HuH-7 (cell line): ENCODE measurements at places on chromosomes 5 and 9.

DNA sequence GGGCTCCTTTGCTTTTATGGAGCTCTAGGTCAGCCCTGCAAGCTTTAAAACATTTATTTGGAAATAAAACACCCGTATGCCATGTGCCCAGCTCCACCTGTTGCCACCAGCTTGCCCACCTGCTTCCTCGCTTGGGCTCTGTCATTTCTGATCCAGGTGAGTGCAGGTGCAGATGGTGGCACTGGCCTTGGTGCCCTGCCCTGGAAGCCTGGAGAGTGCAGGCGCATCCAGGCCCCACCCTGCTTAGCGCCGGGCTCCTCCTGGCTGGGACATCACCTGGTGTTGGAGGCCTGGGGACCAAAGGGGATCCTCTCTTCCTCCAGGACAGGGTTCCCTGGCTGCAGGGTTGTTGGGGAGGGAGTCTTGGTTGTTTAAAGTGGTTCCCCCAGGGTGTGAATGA, 35.8 kb downstream of the WNK2 start:
- DNase-seq: no peak

- DNase-seq: no peak
These were observed 26.2 kb upstream of the LAMC3 start for GRCh38 chr9:130982636-130983358.

GRCh38 chr5:126562823-126563222, 32.2 kb downstream of the ALDH7A1 start:
- no peak for DNase-seq

- no peak for DNase-seq
These were observed 82.7 kb upstream of the PANK3 start for GRCh38 chr5:168661593-168662485.

DNA sequence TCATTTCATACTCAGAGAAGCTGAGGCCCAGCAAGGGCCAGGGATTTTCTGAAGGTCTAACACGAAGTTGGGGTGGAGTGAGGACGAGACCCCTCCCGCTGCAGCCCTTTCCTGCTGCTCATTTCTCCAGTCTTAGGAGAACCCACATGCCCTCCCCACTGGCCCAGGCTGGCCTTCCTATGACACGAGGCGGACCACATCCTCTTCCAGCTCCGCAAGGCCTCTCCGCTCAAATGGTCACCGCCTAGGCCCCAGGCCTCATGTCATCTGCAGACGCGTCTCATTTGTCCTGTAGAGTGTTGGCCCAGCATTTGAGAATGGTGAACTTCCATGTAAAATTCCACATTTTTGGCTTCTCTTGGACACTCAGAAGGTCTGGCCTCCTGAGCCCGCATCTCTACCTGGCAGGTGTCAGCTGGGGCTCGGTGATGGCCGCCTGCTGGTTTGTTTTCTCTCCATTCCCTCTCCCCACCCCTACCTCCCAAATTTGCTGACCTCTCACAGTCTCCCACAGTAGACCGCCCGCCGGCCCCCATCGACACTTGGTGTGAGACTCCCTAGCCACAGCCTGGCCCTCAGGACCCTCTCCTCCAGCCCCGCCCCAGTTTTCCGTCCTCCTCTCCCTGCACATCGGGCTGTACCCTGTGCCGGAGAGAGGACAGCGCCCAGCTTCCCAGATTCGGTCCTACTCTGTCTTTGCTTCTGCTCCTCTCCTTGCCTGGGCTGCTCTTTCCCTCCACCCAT, 51.7 kb downstream of the ERGIC1 start:
- no peak for DNase-seq

GRCh38 chr9:68732405-68733020, 27.5 kb downstream of the PIP5K1B start:
- no peak for DNase-seq

DNA sequence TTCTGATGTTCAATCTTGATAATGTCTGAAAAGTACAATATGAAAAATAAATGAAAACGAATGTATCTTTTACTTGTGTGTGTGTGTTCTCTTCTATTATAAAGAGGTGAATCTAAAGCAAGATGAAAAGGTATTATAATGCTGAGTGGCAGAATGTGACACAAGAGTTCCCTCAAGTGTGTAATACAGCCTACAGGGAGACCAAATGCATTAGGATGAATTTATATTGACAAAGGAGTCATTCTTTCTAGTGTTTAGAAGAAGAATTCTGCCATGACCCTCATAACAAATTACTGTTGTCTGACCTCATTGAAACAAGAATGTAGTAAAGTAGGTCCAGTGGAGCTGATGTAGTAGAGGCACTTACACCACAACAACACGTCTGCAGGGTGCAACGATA, 1119.0 kb upstream of the CDH10 start:
- no peak for DNase-seq

GRCh38 chr5:52466113-52466512, 321.6 kb upstream of the ITGA1 start:
- no peak for DNase-seq
